Activated CD8-positive, alpha-beta memory T cell treated with anti-CD3 and anti-CD28 coated beads, Interleukin-2, amount 50 U/mL, for 4 hours (primary cell): ENCODE measurements at places on chromosomes 7 and 10.

DNA sequence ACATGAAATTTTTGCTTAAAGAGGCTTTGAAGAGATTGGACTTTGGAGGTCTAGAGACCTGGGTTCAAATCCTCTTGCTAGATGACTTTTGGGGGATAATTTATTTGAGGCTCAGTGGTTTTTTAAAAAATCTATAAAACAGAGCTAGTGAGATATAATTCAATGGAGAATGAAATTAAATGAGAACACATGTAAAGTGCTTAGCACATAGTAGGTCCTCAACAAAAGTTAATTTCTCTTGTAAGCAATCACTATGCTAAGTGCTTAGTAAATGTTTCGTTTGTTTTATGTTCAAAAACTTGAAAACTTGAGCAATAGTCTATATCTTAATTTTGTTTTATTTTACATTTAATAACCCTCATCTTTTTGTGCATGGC, 64.8 kb downstream of the LRMDA start:
- no peak for DNase-seq

GRCh38 chr7:130401101-130401500, 20.8 kb downstream of the CPA1 start:
- DNase-seq = no peak

- DNase-seq = no peak
Observed at GRCh38 chr7:30851651-30852307, 59.9 kb upstream of the AQP1 start.

DNA sequence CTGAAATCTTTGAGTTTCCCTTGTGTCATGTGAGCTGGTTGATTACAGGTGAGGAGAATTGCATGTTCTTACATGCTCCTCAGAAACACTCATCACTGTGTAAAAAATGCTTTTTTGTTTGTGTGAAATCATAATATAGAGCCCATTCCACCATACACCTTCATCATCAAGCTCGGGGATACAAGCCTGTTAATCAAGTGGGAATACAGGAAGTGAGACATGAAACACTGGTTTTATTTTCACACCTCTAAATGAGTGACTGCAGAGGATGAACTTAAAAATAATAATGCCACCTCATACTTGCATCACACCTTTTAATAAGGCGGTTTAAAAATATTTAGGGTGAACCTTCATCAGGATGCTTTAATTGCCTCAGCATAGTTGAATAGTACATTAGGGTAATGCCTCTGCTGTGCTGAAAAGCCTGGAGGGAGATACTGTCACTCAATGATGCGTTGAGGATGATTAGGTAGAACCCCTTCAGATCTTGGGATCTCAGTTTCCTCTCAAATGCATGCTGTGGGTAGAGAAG, 164.6 kb downstream of the AUTS2 start:
- no peak for DNase-seq

DNA sequence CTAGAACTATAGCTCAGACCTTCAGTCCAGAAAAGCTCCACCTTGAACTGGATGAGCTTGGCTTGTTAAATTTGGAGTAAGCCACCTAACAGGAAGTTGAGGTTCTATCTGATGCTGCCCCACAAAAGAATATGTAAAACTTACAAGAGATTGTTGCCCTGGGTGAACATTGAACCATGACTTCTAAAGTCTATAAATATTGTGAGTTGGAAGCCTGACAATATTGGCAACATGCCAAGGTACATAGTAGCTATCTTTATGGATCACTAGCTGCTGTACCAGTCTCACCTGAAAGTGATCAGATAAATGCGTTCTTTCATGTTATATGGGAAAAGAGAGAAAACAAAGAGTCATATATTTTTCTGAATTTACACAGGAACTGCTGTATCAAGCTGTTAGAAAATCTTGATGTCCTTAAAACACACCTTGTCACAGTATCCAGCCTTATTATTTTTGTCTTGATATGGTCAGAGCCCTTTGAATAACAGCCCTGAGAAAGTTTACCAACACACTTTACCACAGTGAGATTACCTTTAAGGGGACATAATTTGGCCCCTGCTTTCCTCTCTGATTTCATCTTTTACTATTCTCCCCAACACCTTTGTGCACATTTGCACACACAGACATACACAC, 92.0 kb downstream of the LSMEM1 start:
- no peak for DNase-seq

- peak; percentile 14 for DNase-seq
Observed at GRCh38 chr10:124565565-124566221, 104.1 kb downstream of the LHPP start.

- DNase-seq = no peak
Observed at GRCh38 chr7:18573410-18574234, 78.1 kb downstream of the HDAC9 start.

GRCh38 chr7:51261950-51262795, 54.4 kb downstream of the COBL start:
- no peak for DNase-seq

- no peak for DNase-seq
Observed at GRCh38 chr10:22593636-22594198, 120.7 kb downstream of the PIP4K2A start.

DNA sequence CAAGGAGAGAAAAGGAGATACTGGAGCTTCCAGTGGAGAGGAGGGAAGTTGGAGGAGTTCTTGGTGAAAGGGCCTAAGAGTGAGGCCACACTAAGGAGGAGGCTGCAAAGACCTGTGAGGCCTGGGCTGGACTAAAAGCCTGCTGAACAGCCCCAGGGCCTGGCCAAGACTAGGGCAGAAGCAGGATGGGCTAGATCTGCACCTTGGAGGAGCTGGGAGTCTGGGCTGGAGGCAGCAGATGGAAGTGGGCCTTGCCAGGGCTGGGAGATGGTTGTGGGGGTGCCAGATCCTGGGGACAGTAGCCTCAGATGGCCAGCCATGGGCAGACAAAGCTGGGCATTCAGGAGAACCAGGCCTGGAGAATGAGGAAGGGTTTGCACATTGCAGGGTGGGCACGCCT, 6.5 kb upstream of the PURB start:
- DNase-seq = no peak
